GOT3 (cell line): ENCODE measurements at places on chromosomes 3 and 15.

DNA sequence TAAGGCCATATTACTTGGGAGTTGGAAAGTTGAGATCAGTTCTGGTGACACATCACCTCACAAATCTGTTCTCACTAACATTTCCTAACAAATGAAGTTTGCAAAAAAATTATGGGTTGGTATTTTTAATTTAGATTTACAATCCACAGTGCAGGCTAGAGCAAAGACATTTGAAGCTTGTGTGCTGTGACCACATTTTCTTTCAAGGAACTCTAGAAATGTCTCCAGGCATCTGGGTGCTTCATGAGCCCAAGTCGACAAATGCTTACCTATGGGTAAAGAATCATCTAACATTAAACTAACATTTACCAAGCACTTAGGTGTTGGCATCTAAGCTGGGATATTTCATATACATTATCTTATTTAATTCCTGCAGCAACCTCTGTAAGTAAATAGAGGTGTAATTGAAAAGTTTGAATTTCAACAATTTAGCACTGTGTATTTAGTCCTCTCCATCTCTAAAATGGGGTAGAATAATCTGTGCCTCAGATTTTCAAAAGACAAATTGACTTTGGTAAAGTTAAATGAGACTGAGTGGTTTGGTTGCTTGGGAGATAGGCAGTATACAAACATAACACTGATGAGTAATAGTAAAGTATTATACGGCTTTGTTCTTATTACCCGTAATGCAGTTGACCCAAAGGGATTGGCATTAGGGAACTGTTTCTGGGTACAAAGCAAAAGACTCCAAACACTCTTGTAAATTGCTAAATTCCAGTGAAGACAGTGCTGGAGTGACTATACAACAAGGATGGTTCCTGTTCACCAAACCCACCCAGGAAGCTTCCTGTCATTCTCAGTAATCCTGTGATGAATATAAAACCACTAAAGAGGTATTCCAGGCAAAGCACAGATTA is 162.5 kb downstream of the TPRG1 start:
- no peak for DNase-seq

DNA sequence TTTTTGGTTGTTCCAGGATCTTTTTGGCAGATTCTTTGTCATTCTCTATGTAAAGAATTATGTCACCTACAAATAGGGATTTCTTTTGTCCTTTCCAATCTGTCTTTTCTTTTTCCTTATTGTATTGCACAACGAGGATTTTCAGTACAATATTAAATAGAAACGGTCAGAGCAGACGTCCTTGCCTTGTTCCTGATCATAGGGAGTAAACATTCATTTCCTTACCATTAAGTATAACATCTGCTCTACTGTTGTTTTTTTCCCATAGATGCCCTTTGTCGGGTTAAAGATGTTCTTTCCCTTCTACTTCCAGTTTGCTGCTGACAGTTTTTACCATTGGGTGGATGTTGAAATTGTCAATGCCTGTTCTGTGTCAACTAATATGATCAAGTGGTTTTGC is 528.4 kb downstream of the OCA2 start:
- no peak for DNase-seq

DNA sequence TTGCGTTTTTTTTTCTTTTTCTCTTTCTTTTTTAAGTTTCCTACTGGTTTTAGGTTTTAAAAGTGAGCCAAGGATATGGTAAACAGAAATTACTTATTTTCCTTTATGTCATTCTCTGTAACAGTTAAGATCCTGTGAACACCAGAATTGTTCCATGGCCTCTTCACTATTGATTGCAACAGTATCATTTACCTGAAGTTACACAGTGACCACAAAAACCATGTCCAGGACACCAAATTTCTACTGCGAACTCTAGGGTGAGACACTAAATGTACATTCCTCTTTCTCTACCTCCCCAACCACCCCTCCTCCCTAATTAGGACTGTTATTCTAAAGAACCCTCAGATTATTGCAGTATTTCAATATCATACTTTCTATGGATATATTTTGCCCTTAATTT is 280.9 kb downstream of the FOXP1 start:
- DNase-seq = no peak

DNA sequence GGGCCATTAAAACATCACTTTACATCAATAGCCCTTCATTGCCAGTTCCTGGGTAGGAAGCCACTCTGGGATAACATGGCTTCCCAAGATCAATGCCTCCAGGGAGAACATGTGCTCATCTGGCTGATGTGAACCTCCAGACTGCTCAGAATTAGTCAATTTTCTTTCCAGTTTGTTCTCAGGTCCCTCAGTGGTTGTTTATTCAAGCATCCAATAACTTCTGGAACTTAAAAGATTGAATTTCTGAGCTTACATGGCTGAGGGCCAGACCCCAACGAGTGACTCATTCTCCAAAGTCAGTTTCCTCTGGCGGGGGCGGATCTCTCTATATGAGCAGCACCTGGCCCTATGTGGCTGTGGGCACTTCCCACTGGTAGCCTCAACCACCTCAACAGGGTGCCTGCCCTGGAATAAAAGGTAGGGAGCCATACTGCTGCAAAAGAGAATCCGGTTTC is 34.0 kb downstream of the LYZL4 start:
- DNase-seq = peak; percentile 24

- DNase-seq = no peak
Measured at GRCh38 chr3:193791041-193792032, 198.3 kb downstream of the OPA1 start.

DNA sequence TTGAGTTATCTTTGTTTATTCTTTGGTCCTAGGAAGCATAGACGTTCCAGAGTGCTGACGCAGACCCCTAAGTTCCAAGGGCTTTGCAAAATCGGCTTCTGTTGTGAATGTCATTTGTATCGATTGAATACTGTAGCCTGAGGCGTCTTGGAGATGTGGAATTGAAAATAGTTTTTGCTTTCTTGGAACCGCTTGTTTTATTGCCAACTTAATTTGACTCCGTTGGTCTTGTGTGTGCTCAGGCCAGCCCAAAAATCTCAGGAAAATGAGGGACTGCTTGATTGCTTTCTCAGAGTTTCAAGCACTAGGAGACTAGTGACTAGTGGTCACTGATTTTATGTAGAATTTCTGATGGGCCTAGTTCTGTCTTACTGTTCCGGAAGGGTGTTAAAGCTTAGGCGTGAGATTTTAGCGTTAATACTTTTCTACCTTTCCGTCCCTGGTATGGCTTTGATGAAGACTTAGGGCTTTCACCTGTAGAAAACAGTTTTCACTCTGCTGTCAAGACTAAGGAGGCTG is 263 bp upstream of the UTS2B start:
- DNase-seq = no peak

GRCh38 chr15:90665288-90666134 is 51.6 kb upstream of the BLM start:
- DNase-seq = no peak

DNA sequence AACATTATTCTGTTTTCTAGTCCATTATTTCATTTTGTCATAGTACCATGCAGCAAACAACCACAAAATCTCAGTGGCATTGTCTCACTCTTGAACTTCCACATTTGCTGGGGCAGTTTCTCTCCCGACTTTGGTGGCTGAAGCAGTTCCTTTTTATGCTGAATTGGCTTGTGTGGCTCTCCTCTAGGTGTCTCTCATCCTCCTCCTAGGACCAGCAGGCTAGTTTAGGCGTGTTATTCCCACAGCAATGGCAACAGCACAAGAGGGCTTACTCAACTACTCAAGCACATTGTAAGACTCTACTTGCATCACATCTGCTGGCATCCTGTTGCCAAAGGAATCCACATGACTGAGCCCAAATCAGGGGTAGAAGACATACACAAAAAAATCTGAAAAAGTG is 201.8 kb upstream of the KCNH8 start:
- no peak for DNase-seq

- no peak for DNase-seq
Measured at GRCh38 chr3:43001094-43001553, 22.0 kb downstream of the GASK1A start.

DNA sequence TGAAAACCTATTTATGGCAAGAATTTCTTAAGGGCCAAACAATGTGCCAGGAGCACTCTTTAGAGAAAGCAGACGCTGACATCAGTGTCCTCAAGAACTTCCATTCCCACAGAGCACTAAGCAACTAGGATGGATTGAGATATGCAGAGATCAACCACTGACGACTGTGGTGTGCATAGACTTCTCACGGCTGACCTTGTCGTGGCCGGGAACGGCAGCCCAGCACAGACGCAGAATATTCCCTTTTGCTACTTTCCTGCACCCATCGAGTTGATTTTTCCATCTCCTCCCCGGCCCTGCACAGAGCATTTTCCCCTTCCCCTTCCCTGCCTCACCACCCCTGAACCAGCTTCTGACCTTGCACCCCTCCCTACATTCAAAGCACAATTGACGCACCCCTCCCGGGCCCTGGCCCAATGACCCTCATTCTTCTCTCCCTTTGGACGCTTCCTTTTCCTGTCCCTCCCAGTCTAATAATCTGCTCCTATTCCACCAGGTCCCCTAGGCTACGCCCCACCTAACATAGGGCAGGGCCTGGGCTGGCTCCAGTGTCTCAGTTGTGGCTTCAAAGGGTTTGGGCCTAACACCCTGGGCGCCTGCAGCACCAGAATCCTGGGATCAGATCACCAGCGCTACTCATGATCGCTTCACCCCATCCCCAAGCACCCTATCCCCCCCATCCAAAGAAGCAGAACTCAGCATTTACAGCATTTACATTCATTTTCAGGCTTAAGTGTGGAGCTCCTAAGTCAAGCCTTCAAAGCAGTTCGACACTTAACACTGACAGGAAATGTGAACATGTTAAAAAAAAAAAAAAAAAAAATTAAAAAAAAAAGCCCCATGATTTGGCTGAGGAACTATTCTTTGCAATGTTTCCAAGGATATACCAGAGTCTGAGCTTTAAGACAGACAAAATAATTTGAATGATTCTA is 151.2 kb downstream of the FOXP1 start:
- DNase-seq = no peak

DNA sequence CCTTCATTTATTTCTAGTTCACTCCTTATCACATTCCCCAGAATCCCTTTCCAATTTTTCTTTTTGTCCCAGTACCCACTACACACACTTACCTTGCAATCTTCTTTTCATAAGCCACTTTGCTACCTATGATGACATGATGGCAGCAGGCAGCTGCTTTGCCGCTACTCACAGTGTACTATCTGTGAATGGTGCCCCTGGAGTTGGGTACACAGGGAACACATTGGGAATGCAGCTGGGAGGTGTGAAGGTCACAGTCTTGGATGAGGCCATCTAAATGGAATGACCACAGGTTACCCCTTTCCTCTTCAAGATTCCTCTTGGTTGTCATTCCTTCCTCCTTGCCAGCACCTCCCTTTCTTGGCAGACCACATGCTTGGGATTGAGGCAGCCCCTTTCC is 20.8 kb upstream of the TNIK start:
- no peak for DNase-seq

GRCh38 chr15:88623061-88623460 is 1.9 kb downstream of the AEN start:
- DNase-seq = no peak

- DNase-seq = no peak
Measured at GRCh38 chr3:141115789-141116541, 64.8 kb downstream of the SPSB4 start.

DNA sequence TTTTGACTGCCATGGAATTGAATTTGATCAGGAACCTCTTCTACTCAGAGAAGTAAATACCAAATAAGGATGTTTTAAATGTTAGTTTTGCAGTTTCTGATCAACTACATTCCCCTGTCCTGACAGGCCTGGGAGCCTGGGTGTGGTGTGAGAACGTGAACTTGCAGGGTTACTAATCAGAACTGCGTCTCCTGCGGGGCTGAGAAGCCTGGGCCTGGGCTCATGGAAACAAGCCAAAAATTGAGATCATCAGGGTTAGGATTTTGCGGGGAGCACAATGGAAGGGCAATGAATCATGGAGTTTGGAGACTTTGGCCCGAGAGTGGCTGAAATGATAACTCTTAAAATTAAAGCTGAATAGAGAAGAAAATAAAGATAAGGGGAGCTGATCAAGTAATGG is 47.8 kb upstream of the C3orf70 start:
- DNase-seq = no peak

- no peak for DNase-seq
Measured at GRCh38 chr15:48469271-48469670, 138.0 kb downstream of the DUT start.
